ENCODE measurements at places on chromosomes 3 and 15. TPM values are rescaled to one million over a fixed set of nuclear protein-coding genes. Genes with fewer than 3 reads are reported as not detected.

STARD9 gene
- 35.5 TPM for total RNA-seq

GRCh38 chr3:146250449-146251382 lies at the start of gene PLSCR4:
Gene PLSCR4 (minus strand): TSS chr3:146251105. CDS start chr3:146222071, 29,034 bp downstream.
- peak; percentile 79 for DNase-seq

DNA sequence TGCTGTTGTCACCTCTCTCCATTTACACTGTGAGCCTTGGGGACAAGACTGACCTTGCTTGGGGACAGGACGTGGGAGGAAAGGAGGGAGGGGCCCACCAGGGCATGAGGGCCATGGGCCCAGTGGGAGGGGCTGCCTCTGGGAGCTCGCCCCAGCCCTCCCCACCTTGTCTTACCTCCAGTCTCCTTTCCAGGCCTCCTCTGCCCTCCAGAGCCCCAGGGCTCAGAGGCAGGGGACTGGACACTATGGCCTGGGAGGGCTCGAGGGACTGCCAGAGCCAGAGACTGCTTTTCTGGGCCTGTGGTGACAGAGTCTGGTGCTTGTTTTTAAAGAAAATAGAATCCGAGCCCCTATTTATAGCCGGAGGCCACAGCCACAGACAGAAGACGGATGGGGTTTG lies 10.2 kb downstream of the CSPG4 start:
- no peak for DNase-seq

RASL12 gene
- total RNA-seq: not detected

GRCh38 chr3:117017135-117017894 lies 307.7 kb downstream of the TUSC7 start:
- DNase-seq: no peak

MRPS25 gene
- 21.3 TPM for total RNA-seq

AMIGO3 gene
- 17.5 TPM for total RNA-seq

ROPN1 gene
- not detected for total RNA-seq

CLDN11 gene
- total RNA-seq: not detected

DNA sequence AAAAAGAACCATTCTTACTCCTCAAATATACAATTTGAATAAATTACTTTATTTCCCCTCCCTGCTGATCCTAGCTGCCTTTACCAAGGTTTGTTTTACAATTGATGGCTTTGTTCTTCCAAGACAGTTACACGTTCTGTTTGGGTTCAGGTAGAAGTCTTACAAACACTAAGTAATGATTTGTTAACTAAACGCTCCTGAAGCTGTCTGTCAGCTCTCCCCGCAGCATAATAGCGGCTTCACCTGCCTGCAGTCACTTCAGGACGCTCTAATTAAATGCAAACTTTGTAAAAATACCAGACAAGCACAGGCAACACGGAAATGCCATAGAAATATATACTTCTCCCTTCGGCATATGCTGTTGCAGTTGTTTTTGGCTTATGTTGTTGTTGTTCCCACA lies 176.4 kb upstream of the MDFIC2 start:
- no peak for DNase-seq

Measured in hematopoietic multipotent progenitor cell (in vitro differentiated cells).